ENCODE measurements at places on chromosomes 1 and 21.

- DNase-seq = no peak
Observed at GRCh38 chr1:205118752-205119151, 3.0 kb downstream of the RBBP5 start.

- DNase-seq = no peak
Observed at GRCh38 chr1:155910621-155911121, 478 bp downstream of the RIT1 start.

DNA sequence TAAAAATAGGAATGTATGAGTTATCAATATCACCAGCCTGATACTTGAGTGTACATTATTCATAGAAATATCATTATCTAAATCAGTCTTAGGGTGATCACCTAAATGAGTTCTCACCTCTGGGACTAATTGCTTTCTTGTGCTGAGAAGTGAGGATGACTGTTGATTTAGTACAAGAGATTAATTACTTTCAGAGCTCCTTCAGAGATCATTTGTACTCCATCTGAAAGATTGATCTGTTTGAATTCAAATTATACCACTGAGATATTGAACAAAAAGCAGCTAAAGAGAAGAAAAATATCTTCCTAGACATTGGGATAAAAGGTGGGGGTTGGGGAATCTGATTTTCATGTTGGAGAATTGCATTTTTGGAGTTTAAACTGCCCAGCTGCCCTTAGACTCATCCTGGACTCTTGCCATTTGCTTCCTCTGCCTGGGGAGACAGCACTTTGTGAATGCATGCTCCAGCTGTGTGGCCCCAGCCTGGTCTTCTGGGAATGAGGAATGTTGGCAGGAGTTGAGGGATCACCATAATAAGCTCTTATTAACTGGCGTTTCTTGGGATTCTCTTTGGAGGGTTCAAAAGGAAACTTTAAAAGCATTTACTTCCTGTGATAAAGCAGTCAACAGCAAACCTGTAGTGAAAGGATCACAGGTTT is 19.7 kb upstream of the PGBD2 start:
- DNase-seq = no peak

GRCh38 chr1:216766633-216767327 is 43.6 kb upstream of the ESRRG start:
- DNase-seq = no peak

- no peak for DNase-seq
Observed at GRCh38 chr1:35577071-35577998, 4.2 kb downstream of the TFAP2E start.

DNA sequence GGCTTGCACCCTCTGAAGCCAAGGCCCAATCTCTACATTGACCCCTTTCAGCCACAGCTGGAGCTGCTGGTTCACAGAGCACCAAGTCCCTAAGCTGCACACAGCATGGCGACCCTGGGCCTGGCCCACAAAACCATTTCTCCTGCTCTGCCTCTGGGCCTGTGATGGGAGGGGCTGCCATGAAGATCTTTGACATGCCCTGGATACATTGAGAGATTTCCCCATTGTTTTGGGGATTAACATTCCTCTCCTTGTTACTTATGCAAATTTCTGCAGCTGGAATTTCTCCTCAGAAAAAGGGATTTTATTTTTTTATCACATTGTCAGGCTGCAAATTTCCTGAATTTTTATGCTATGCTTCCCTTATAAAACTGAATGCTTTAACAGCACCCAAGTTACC is 235.8 kb downstream of the COL11A1 start:
- DNase-seq = no peak

GRCh38 chr1:179175011-179175841 is 54.3 kb downstream of the ABL2 start:
- DNase-seq = no peak

DNA sequence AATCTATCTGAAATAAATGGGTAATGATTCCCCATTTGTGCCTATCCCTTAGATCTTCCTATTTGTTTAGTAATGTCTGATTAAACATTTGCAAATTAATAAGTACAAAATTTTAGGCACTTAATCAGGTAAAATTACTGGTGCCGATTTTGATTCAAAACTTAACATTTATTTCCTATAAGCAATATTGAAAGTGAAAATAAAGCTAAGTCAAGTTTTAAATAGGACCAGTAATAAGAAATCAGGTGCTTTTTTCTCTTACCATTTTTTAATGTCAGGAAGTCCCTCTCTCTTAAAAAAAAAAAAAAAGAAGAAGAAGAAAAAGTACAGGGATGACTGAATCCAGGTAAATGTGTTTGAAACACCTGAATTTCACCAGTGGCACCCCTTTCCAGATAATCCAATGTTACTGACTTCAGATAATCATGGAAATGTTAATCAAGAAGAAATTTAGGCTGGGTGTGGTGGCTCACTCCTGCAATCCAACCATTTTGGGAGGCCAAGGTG is 836 bp upstream of the GBP4 start:
- no peak for DNase-seq

GRCh38 chr1:238961790-238962189 is 424.6 kb upstream of the CHRM3 start:
- no peak for DNase-seq

GRCh38 chr1:163093579-163093978 is 24.4 kb downstream of the RGS4 start:
- no peak for DNase-seq

- DNase-seq = no peak
Observed at GRCh38 chr1:236148470-236148845, 6.1 kb downstream of the GPR137B start.

GRCh38 chr1:12458571-12458970 is 159.4 kb downstream of the DHRS3 start:
- no peak for DNase-seq

- no peak for DNase-seq
Observed at GRCh38 chr21:28455253-28455600, 537.5 kb downstream of the LTN1 start.

DNA sequence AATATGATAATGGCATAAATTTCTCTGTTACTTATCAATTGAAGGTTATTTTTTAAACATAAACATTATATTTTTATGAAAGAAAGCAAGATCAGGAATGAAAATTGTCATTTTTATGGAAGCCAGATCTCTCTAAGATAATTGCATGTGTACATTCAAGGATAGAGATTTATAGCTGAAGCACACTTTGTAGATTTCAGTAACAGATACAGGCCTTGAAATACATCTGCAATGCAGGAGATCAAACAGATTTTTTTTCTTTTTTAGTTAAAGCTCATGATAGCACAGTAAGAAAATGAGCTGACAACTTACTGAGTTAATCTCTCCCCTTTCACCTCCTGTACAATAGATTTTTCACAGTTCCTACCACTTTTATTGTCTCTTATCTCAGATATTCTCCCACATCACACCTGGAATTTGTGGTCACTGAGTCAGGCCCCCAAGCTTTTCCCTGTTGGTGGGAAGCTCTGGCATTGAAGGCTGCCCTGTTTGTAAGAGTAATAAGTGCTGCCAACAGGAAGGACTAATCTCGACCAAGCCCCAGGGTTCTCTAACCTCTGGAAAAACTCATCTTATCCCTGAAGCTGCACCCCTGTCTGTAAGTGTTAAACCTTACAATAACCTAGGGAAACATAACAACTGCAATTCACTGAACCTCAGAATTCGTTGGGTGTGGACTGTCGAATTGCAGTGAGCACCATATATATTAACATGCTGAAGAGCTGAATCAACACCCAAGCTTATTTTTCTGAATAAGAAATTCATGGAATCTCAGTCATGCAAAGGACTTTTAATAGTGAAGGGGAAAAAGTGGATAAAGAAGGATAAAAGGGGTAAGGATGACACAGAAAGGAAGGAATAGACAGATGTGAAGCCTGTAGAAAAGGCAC is 599.0 kb downstream of the LMO4 start:
- DNase-seq = no peak

GRCh38 chr1:183363972-183364371 is 54.2 kb downstream of the NMNAT2 start:
- DNase-seq = no peak

GRCh38 chr1:58162952-58163550 is 383.5 kb downstream of the OMA1 start:
- no peak for DNase-seq

GRCh38 chr1:221184131-221184794 is 305.0 kb downstream of the HLX start:
- DNase-seq = no peak

- no peak for DNase-seq
Observed at GRCh38 chr1:14138687-14139086, 438.7 kb downstream of the PRDM2 start.

GRCh38 chr1:29506678-29507225 is 270.4 kb downstream of the PTPRU start:
- DNase-seq = no peak

- no peak for DNase-seq
Observed at GRCh38 chr1:113279776-113280391, 110.4 kb upstream of the MAGI3 start.
